ENCODE measurements at places on chromosomes 11 and 22.

DNA sequence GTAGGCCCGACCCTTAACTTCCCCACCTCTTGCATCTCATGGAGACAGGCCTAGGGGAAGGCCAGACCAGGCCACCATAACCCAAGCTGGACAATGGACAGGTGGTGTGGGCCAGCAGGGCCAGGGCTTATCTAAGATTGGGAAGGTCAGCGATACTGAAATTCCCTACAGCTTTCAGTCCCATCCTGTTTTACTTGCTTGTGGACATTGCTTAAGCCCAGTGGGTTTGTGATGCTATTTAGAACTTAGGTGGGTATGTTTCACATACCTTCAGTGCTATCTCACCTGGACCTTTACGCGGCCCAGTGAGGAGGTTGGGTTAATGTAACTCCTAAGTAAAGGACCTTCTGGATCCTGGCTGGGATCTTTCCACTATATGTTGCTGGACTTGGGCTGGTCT, 1.7 kb downstream of the FADS2 start:
- no peak for DNase-seq

DNA sequence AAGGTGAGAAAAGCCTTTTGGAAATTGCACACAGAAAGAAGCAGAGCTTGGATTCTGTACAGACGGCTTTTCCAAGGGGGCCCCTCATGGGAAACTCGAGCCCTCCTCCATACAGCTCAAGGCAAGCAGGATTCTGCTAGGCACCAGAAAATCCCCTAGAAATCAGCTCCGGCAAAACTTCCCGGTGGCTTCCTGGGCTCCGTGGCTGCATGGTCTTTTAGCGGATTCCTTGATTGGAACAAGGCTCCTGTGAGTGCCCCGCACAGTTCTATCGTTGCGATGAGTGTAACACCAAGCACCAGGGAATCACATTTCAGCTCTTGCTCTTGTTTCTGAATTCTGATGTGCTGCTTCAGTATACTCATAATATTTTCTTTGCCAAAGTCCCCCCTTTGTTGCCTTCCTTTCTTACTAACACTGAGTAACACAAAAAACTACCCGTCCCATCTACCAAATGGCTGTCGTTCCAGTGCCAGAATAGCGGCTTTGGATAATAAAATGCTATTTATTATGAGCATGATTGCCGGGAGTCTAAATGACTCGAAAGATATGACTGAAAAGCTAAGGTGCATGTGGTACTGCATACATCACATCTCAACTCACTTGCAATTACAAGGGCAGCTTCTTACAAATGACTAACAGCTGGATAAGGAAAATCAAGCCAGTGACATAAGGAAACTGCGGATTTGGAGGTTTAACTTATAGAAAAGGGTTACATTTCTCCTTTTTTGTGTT, 494.1 kb downstream of the DLG2 start:
- DNase-seq: no peak

GRCh38 chr22:19242699-19243098, 48.8 kb downstream of the CLTCL1 start:
- DNase-seq: no peak

DNA sequence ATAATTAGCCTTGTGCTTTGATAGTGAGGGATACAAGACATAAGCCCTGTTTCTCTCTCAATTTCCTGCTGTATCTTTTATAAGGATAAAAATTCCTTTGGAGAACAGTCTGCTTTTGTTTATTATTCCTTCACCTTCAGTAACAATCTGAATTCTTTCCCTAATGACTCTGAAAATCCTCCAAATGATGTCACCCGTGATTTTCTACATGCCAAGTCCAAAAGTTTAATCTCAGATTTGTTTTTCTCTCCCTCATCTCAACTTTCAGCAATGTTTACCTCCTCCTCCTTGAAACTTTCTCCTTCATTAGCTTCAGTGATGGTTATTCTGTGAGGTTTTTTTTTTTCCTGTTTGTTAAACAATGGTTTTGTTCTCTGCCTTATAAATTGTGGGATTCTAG, 2.2 kb downstream of the OR51E2 start:
- no peak for DNase-seq

GRCh38 chr11:105181100-105181499, 41.5 kb upstream of the CARD18 start:
- no peak for DNase-seq

GRCh38 chr11:77126861-77127234, 1.2 kb upstream of the MYO7A start:
- no peak for DNase-seq

DNA sequence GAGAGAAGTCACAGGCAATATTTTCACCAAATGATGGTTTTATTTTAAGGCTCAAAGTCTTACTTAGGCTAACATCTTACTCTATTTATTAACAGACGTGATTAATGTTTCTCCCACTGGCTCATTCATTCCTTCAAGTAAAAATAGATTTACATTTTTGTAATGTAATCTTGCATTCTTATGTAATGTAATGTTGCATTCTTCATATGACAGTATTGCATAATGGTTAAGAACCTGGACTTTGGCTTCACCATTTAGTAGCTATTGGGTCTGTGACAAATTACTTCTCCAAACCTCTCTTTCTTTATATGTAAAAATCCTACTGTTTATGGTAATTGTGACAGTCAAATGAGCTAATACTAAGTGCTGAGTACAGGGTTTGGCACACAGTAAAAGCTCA, 3.3 kb upstream of the DIXDC1 start:
- DNase-seq: no peak

DNA sequence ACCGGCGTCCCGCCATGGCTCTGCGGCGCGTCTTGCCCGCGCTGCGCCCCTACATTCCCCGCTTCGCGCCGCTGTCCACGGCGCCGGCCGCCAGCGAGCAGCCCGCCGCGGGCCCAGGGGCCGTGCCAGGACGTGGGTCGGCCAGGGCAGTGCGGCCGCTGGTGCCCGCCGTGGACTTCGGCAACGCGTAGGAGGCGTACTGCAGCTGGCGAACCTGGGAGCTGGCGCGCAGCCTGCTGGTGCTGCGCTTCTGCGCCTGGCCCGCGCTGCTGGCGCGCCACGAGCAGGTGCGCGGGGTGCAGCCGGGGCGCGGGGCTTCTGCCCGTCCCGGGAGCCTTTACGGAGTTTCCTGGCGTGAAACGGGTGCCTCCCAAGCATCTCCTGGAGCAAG, 20.1 kb downstream of the DGCR6L start:
- no peak for DNase-seq

GRCh38 chr11:33996498-33997454, 54.8 kb upstream of the CAPRIN1 start:
- DNase-seq: peak; percentile 78

DNA sequence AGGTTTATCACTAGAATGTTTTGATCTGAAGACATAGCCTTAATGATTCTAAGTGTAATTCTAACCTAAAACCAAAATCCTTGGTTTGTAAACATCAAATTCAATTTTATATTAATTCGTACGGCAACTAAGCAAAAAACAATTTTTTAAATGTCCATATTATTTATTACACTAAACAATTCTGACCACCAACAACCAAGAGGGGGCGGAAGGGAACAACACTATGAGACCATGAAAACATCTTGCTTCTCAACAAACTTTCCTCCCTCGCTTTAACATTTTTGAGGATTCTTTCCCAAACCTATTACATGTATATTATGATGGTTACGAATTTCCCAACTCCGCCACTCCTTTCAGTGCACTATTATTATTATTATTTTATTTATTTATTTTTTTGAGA, 6.5 kb upstream of the UCP2 start:
- no peak for DNase-seq

GRCh38 chr22:46052331-46052771, 75.4 kb upstream of the WNT7B start:
- DNase-seq: no peak

GRCh38 chr22:12613199-12613598, 2914.8 kb upstream of the OR11H1 start:
- DNase-seq: no peak

- peak; percentile 5 for DNase-seq
Observed at GRCh38 chr11:74784234-74784633, 35.6 kb downstream of the RNF169 start.

GRCh38 chr11:34002420-34002819, 49.1 kb upstream of the CAPRIN1 start:
- no peak for DNase-seq

DNA sequence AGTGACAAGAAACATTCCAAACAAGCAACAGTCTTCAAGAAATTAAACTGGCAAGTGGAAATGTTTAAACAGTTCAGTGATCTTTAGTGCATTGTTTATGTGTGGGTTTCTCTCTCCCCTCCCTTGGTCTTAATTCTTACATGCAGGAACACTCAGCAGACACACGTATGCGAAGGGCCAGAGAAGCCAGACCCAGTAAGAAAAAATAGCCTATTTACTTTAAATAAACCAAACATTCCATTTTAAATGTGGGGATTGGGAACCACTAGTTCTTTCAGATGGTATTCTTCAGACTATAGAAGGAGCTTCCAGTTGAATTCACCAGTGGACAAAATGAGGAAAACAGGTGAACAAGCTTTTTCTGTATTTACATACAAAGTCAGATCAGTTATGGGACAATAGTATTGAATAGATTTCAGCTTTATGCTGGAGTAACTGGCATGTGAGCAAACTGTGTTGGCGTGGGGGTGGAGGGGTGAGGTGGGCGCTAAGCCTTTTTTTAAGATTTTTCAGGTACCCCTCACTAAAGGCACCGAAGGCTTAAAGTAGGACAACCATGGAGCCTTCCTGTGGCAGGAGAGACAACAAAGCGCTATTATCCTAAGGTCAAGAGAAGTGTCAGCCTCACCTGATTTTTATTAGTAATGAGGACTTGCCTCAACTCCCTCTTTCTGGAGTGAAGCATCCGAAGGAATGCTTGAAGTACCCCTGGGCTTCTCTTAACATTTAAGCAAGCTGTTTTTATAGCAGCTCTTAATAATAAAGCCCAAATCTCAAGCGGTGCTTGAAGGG, 6.0 kb downstream of the MALAT1 start:
- no peak for DNase-seq

DNA sequence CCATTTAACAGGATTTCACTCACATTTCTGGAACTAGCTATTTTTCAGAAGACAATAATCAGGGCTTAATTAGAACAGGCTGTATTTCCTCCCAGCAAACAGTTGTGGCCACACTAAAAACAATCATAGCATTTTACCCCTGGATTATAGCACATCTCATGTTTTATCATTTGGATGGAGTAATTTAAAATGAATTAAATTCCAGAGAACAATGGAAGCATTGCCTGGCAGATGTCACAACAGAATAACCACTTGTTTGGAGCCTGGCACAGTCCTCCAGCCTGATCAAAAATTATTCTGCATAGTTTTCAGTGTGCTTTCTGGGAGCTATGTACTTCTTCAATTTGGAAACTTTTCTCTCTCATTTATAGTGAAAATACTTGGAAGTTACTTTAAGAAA, 9.2 kb downstream of the PRSS23 start:
- DNase-seq: no peak

- no peak for DNase-seq
Observed at GRCh38 chr11:106344394-106344793, 266.9 kb downstream of the AASDHPPT start.

DNA sequence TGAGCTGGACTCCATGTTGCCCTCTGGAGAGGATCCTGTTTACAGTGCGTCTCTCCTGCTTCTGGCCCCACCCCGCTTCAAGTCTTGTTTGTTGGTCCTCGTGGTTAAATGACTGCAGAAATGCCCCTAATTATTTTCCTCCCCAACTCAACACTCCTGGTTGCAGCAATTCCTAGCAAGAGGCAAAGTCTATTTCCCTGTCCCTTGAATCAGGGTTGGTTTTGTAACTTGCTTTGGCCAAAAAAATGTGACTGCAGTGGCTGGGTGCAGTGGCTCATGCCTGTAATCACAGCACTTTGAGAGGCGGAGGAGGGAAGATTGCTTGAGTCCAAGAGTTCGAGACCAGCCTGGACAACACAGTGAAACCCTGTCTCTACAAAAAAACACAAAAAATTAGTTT, 41.0 kb upstream of the FGF3 start:
- no peak for DNase-seq

GRCh38 chr22:19767427-19768341, 7.1 kb downstream of the TBX1 start:
- no peak for DNase-seq

GRCh38 chr22:44842417-44842816, 90.0 kb downstream of the ARHGAP8 start:
- DNase-seq: no peak

GRCh38 chr11:2105511-2105910, 33.7 kb downstream of the IGF2 start:
- DNase-seq: no peak

- DNase-seq: no peak
Observed at GRCh38 chr11:65526744-65527143, 1.9 kb downstream of the SCYL1 start.

GRCh38 chr11:1234054-1234720, 11.3 kb downstream of the MUC5B start:
- DNase-seq: no peak

DNA sequence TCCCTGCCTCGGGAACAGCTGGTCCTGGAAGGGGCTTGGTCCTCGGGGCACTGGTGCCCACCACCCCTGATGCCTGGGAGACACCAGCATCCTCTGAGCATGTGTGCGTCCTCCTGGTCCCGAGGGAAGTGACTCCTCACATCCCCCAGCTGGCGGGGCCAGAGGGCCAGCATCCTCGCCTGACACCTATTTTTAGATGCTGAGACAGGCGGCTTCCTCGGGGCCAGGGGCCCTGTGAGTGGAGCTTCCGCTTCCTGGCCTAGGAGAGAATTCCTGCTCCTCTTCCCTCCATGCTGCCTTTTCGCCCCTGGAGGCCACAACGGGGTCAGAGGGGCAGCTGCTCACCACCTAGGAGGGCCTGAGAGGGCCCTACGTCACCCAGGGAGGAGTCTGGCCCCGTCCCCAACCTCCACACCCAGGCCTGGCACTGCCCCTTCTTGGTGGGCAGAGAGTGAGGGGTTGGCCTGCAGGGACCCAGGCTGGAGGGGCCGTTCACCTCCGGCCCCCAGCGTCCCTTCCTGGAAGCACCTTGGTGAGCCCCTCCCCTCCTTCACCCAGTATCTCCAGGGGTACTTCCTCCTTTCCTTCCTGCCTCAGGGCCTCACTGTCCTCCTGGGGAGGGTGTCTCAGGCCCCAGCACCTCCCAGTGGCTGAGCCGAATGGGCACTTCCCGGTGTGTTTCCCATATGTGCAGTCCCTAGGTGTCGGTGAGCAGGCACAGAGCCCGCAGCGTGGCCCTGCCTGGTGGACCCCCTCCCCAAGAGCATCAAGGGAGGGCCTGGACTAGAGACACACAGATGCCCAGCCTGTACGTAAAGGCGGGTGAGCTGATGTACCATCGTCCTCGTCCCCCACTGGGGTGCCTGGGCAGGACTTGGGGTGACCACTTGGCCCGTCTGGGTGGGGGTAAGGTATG, 6.1 kb downstream of the CD81 start:
- DNase-seq: no peak

DNA sequence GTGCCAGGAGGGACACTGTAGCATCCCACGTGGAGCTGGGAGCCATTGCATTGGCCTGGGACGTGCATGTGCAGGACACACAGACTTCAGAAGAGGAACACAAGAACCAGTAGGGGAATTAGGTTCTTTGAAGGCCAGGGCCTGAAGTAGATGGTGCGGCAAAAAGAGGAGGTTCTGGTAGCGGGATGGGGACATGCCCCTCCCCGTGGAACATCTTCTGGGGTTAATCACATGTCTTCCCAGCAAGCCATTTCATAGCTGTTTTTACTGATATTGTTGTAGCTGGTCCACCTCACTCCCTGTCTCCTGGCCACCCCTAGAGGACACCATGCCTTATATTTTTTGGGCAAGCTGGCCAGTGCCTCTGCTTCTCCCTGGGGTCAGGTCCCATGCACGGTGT, 74.3 kb downstream of the SCN3B start:
- no peak for DNase-seq

Measured in CD4-positive, alpha-beta T cell treated with Interleukin-4 for 4 hours (primary cell).